Transverse colon (tissue), 4 donors: ENCODE measurements at places on chromosomes 5 and 9. TPM values are rescaled to one million over a fixed set of nuclear protein-coding genes. Genes with fewer than 3 reads are reported as not detected.

The PCDHGB1 gene
- 5.6 TPM for total RNA-seq

DNA sequence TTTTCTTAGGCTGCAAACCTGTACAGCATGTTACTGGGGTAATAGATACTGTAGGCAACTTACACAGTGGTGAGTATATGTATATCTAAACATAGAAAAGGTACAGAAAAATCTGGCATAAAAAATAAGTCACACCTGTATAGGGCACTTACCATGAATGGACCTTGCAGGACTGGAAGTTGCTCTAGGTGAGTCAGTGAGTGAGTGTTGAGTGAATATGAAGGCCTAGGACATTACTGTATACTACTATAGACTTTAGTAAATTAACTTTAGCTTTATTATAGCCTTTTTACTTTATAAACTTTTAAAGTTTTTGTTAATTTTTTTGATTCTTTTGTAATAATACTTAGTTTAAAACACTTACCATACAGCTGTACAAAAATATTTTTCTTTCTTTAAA lies 51.3 kb downstream of the DENND4C start:
- no peak overlapping the region for H3K27ac ChIP-seq
- H3K27me3 ChIP-seq: no peaks in the 10 kb centered on the region
- H3K36me3 ChIP-seq: no peaks in the 10 kb centered on the region
- no peak for DNase-seq

DNA sequence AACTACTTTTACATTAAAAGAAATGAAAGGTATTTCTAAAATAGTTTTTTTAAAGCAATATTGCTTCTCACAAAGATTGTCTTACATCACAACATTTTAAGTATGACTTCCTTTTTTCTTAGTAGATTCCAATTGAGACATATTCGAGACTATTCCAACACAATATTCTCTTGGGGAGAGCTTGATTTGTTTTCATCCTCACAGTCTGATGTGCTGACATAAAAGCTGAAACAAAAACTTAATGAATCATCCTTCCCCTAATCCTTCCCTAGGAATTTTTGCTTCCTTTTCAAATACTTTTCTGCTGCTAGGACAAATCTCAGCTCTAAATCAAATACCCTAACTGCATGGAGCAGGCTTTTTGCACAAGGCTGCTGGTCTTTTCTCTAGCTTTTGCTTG lies 245.8 kb upstream of the MAP3K1 start:
- DNase-seq: no peak
- H3K27me3 ChIP-seq: no peaks in the 10 kb centered on the region
- H3K36me3 ChIP-seq: no peaks in the 10 kb centered on the region
- H3K27ac ChIP-seq: no peak overlapping the region
- peaks cover 5% of the 10 kb centered on the region for H3K4me1 ChIP-seq

The C9orf72 gene
- total RNA-seq: 13.1 TPM

- no peaks in the 10 kb centered on the region for H3K4me1 ChIP-seq
- H3K27ac ChIP-seq: no peak overlapping the region
- H3K27me3 ChIP-seq: no peaks in the 10 kb centered on the region
- no peak overlapping the region for H3K4me3 ChIP-seq
- no peak for DNase-seq
Observed at GRCh38 chr9:75169623-75170022, 81.3 kb downstream of the OSTF1 start.

- DNase-seq: no peak
- no peak overlapping the region for H3K27ac ChIP-seq
- H3K36me3 ChIP-seq: no peaks in the 10 kb centered on the region
Observed at GRCh38 chr5:16807547-16807864, 128.6 kb downstream of the MYO10 start.

DNA sequence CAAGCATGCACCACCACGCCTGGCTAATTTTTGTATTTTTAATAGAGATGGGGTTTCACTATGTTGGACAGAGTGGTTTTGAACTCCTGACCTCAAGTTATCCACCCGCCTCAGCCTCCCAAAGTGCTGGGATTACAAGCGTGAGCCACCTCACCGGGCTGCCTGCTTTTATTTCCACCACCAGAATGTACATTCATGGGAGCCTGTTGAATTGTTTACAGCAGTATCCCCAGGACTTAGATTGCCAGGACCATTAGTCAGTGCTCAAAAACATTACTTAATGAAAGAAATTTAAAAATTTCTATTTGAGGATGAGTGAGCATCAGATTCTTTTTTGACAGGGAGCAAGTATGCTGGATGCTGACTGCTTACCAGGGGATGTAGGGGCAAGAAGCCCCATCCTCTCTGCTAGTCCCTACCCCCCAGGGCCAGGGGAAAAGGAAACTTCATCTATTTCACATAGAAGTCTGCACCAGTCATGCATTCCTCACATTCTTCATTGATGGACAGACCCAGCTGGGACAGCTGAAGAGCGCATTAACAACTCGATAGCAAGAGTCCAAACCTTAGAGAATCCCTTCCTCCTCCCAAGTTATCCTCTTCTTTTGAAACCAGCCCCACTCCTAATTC lies 10.3 kb upstream of the RGMB start:
- no peaks in the 10 kb centered on the region for H3K36me3 ChIP-seq
- no peaks in the 10 kb centered on the region for H3K4me1 ChIP-seq
- no peak overlapping the region for H3K27ac ChIP-seq
- H3K27me3 ChIP-seq: peaks cover 5% of the 10 kb centered on the region

The IL4 gene
- total RNA-seq: not detected

GRCh38 chr5:109567374-109568044 lies 122.2 kb upstream of the MAN2A1 start:
- H3K27me3 ChIP-seq: no peaks in the 10 kb centered on the region
- H3K4me1 ChIP-seq: no peaks in the 10 kb centered on the region
- H3K36me3 ChIP-seq: no peaks in the 10 kb centered on the region
- H3K27ac ChIP-seq: no peak overlapping the region

- no peak overlapping the region for H3K4me3 ChIP-seq
- no peak overlapping the region for H3K27ac ChIP-seq
- DNase-seq: no peak
- H3K4me1 ChIP-seq: no peaks in the 10 kb centered on the region
- H3K36me3 ChIP-seq: no peaks in the 10 kb centered on the region
- no peaks in the 10 kb centered on the region for H3K27me3 ChIP-seq
Observed at GRCh38 chr9:112366591-112366990, 13.3 kb upstream of the HSDL2 start.

DNA sequence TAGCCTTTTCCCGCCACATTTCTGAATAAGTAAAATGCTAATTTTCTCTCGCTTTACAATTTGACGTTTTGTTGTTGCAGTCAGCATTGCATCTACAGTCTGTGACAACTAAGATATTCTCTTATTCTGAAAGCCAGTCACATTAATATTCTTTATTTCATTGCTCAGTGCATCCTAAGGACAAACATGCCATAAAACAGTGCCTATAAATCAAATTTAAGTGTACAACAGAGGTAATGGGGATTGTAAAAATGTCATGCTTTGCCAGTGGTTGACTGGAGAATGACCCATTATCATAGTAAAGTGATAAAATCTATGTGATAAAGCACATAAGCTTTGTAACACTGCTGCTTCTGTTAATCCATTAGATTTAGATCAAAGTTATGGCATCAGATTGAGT lies 1850.0 kb upstream of the ACO1 start:
- no peak for DNase-seq
- no peak overlapping the region for H3K4me3 ChIP-seq
- no peaks in the 10 kb centered on the region for H3K4me1 ChIP-seq

- no peak for DNase-seq
- H3K27ac ChIP-seq: no peak overlapping the region
- H3K4me3 ChIP-seq: no peak overlapping the region
- H3K27me3 ChIP-seq: no peaks in the 10 kb centered on the region
- no peaks in the 10 kb centered on the region for H3K36me3 ChIP-seq
Observed at GRCh38 chr9:125626187-125626586, 80.8 kb downstream of the MAPKAP1 start.

GRCh38 chr5:24353611-24354010 lies 291.2 kb downstream of the CDH10 start:
- H3K27me3 ChIP-seq: no peaks in the 10 kb centered on the region
- no peak for DNase-seq

- no peak overlapping the region for H3K27ac ChIP-seq
- no peak for DNase-seq
- H3K4me1 ChIP-seq: no peaks in the 10 kb centered on the region
- H3K4me3 ChIP-seq: no peak overlapping the region
- no peaks in the 10 kb centered on the region for H3K27me3 ChIP-seq
Observed at GRCh38 chr5:125823572-125823971, 599.6 kb upstream of the GRAMD2B start.

The IFNA13 gene
- not detected for total RNA-seq

- no peak overlapping the region for H3K27ac ChIP-seq
- no peak for DNase-seq
- no peaks in the 10 kb centered on the region for H3K27me3 ChIP-seq
- no peaks in the 10 kb centered on the region for H3K36me3 ChIP-seq
- H3K4me1 ChIP-seq: no peaks in the 10 kb centered on the region
- no peak overlapping the region for H3K4me3 ChIP-seq
Observed at GRCh38 chr9:18154661-18155060, 319.3 kb upstream of the ADAMTSL1 start.

GRCh38 chr5:74657165-74657564 lies 16.6 kb upstream of the ENC1 start:
- H3K36me3 ChIP-seq: no peaks in the 10 kb centered on the region
- no peaks in the 10 kb centered on the region for H3K27me3 ChIP-seq
- DNase-seq: no peak
- no peaks in the 10 kb centered on the region for H3K4me1 ChIP-seq
- H3K4me3 ChIP-seq: no peak overlapping the region
- H3K27ac ChIP-seq: no peak overlapping the region

GRCh38 chr5:21398511-21398910 lies 1410.5 kb upstream of the CDH18 start:
- DNase-seq: no peak
- H3K27me3 ChIP-seq: no peaks in the 10 kb centered on the region
- no peak overlapping the region for H3K4me3 ChIP-seq
- no peaks in the 10 kb centered on the region for H3K4me1 ChIP-seq
- no peaks in the 10 kb centered on the region for H3K36me3 ChIP-seq

DNA sequence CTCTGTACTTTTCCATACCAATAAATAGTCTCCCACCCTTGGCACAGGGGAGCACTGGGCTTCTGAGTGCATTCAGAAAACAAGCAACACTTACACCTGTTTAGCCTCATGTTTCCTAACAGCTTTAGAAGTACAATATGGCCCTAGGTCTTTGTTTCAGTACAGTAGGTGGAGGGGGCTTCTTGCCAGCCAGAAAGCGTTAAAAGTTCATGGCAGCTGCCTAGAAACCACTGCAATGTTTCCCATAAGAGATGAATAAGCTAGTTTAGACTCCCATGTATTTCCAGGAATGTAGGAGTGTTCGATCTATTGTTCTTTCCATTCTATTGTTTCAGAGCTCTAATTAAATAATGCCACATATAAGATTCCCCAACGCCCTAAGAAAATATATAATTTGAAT lies 444.8 kb downstream of the ARHGEF28 start:
- H3K27me3 ChIP-seq: no peaks in the 10 kb centered on the region
- H3K27ac ChIP-seq: no peak overlapping the region
- H3K4me1 ChIP-seq: peaks cover 10% of the 10 kb centered on the region
- H3K36me3 ChIP-seq: no peaks in the 10 kb centered on the region

The LRRTM2 gene
- not detected for total RNA-seq

DNA sequence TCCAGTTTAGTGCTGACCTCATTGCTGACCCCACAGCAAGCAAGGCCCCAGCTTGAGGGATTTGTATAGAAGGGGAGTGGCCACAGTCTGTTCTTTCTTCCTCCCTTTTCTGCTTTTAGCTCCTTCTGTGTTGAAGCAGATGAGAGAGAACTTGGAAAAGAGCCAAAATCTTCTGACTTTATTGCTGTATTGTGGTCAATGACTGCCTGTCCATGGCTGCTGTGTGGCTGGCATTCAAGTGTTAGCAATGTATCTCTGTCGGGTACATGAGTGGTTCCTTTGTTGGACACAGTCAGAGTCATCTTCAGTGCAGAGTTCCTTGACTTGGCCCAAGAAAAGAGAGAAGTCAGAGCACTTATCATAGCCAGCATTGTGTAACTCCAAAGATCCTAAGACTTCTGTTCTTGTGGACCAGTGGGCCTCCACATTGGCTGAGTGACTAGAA lies 154.1 kb downstream of the LRRC70 start:
- no peaks in the 10 kb centered on the region for H3K4me1 ChIP-seq
- H3K27me3 ChIP-seq: no peaks in the 10 kb centered on the region
- no peak overlapping the region for H3K27ac ChIP-seq
- no peaks in the 10 kb centered on the region for H3K36me3 ChIP-seq
- no peak overlapping the region for H3K4me3 ChIP-seq

The GFPT2 gene
- 13.8 TPM for total RNA-seq

GRCh38 chr5:165258197-165258771 lies 1752.9 kb downstream of the MAT2B start:
- DNase-seq: no peak
- no peaks in the 10 kb centered on the region for H3K36me3 ChIP-seq
- no peak overlapping the region for H3K4me3 ChIP-seq
- H3K4me1 ChIP-seq: no peaks in the 10 kb centered on the region

The TAL2 gene
- total RNA-seq: not detected

The FBN2 gene
- total RNA-seq: 4.4 TPM

The HAPLN1 gene
- not detected for total RNA-seq

DNA sequence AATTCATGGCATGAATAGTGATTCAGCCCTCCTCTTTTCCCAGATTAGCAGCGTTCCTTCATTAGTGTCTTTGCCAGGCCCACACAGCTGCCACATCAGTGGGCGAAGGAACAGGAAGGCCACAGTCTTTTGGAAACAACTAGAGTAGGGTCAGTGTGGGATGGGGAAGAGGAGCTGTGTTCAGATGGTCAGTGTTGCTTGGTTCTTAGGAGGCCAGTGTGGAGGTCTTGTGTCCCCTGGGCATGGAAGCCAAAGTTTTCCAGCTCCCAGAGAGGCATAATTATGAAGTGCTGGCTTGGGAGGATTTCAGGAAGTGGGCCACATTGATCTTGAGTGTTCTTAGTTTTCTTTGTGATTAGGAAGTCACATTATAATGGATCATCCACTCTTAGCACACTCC lies 269.6 kb downstream of the PSAT1 start:
- H3K4me3 ChIP-seq: no peak overlapping the region
- no peaks in the 10 kb centered on the region for H3K4me1 ChIP-seq
- no peak for DNase-seq
- H3K27me3 ChIP-seq: no peaks in the 10 kb centered on the region
- no peaks in the 10 kb centered on the region for H3K36me3 ChIP-seq
- no peak overlapping the region for H3K27ac ChIP-seq

DNA sequence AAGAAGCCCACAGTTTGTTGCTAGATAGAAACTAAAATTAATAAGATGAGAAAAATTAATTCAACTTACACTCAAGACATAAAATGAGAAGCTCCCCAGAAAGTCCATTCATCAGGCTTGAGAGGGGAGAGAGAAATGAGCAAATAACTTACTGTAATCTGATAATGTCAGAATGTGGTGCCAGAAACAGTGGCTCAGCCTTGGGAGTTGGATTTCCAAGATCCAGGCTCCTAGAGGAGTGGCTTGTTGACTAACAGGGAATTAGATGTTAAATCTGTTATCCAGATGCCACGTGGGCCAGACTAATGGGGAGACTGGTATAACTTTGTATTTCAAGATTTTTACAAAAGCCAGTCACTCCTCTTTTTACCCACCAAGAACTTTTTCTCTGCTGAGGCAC lies 458.2 kb downstream of the GADD45G start:
- no peak overlapping the region for H3K4me3 ChIP-seq
- no peak overlapping the region for H3K27ac ChIP-seq
- no peak for DNase-seq
- H3K36me3 ChIP-seq: no peaks in the 10 kb centered on the region
- H3K27me3 ChIP-seq: no peaks in the 10 kb centered on the region

- no peak overlapping the region for H3K27ac ChIP-seq
- no peaks in the 10 kb centered on the region for H3K36me3 ChIP-seq
- H3K27me3 ChIP-seq: no peaks in the 10 kb centered on the region
- no peak for DNase-seq
- no peak overlapping the region for H3K4me3 ChIP-seq
Observed at GRCh38 chr5:55800924-55801323, 50.2 kb upstream of the IL31RA start.
